ENCODE measurements at places on chromosomes 11 and 22.
A peak's percentile ranks its signal among the peaks of the same experiment; 100 is the strongest.

DNA sequence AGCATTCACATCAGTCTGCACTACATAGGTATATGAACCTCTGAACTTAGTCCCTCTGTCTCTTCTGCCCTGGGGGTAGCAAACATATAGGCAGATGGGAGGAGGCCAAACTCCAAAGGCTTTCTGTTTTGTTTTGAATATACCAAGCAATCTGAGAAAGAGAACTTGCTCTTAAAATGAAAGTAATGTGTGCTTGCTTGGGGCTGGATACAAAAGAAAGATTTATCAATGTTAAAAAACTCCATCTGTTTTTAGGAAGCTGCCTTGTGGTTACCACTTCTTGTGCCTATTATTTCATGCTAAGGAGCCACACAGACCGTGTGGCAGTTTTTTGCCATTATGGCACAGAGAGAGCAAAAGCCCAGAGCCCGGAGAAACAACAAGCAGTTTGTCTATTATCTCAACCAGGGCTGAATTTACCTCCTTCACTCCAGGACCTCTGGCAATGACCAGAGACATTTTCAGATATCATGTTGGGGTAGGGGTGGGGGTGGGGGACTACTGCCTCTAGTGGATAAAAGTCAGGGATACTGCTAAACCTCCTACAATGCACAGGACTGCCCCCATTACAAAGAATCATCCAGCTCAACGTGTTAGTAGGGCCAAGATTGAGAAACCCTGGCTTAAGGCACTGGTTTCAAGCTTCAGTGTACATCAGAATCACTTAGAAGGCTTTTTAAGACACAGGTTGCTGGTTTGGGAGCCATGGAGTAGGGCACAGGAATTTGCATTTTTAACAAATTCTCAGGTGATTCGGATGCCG lies 124.2 kb downstream of the APIP start:
- H3K4me3 ChIP-seq: no peak overlapping the region
- H3K27ac ChIP-seq: no peak overlapping the region
- no peak for DNase-seq
- no peaks in the 10 kb centered on the region for H3K27me3 ChIP-seq
- no peaks in the 10 kb centered on the region for H3K4me1 ChIP-seq

DNA sequence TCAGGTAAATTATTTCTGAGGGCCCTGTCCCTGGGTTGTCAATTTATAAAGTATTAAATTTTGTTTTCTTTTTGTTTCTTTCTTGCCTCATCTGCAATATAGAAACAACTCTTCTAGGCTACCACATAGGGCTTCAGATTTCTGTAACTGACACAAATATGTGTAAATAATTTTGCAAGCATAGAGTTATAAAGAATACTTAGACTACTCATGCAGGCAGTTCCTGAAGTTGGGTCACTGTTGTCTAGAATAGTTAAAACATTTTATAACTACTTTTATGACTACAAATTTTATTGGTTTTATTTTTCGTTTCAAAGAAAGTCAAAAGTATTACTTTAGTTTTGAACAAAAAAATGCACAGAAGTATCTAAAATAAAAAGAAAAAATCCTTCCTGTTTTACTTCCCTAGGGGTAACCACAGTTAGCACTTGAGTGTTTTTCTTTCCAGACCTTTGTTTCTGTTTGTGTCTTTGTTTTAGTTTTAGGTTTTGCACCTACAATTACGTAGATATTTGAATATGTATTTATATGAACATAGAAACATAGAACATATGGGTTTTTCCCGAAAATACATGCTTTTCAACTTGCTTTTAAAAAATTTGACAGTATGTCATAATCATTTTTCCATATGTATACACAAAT lies 12.4 kb upstream of the TMEM123 start:
- no peak overlapping the region for H3K27ac ChIP-seq
- H3K4me3 ChIP-seq: no peak overlapping the region
- no peak for DNase-seq
- H3K36me3 ChIP-seq: no peaks in the 10 kb centered on the region

DNA sequence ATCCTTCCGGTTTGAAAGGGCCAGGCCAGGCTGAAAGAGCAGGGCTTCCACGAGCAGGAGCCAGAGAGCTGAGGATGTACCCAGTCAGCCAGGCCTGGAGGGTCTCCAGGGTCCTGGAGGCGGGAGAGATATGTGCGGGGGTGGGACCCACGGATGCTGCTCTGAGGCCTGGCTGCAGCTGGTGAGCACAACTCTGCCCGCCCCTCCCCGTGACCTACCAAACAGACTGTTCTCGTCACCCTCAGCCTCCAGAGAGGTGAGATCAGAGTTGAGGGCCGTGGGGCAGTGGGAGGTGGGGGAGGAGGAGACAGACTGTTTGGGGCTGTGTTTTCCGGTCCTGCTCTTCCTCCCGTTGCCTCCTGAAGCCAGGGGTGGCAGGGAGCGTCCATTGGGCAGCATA lies 42.2 kb downstream of the TRIOBP start:
- peaks cover 25% of the 10 kb centered on the region for H3K4me1 ChIP-seq
- no peaks in the 10 kb centered on the region for H3K27me3 ChIP-seq
- no peak overlapping the region for H3K4me3 ChIP-seq
- no peaks in the 10 kb centered on the region for H3K36me3 ChIP-seq

GRCh38 chr11:131568318-131568717 lies 197.9 kb downstream of the NTM start:
- no peak overlapping the region for H3K27ac ChIP-seq
- no peaks in the 10 kb centered on the region for H3K36me3 ChIP-seq
- no peak for DNase-seq
- H3K4me3 ChIP-seq: no peak overlapping the region

GRCh38 chr22:39645532-39645931 lies 75.0 kb downstream of the CACNA1I start:
- DNase-seq: no peak
- H3K27ac ChIP-seq: no peak overlapping the region
- H3K4me1 ChIP-seq: no peaks in the 10 kb centered on the region
- no peak overlapping the region for H3K4me3 ChIP-seq
- no peaks in the 10 kb centered on the region for H3K36me3 ChIP-seq
- H3K27me3 ChIP-seq: peaks cover 32% of the 10 kb centered on the region

DNA sequence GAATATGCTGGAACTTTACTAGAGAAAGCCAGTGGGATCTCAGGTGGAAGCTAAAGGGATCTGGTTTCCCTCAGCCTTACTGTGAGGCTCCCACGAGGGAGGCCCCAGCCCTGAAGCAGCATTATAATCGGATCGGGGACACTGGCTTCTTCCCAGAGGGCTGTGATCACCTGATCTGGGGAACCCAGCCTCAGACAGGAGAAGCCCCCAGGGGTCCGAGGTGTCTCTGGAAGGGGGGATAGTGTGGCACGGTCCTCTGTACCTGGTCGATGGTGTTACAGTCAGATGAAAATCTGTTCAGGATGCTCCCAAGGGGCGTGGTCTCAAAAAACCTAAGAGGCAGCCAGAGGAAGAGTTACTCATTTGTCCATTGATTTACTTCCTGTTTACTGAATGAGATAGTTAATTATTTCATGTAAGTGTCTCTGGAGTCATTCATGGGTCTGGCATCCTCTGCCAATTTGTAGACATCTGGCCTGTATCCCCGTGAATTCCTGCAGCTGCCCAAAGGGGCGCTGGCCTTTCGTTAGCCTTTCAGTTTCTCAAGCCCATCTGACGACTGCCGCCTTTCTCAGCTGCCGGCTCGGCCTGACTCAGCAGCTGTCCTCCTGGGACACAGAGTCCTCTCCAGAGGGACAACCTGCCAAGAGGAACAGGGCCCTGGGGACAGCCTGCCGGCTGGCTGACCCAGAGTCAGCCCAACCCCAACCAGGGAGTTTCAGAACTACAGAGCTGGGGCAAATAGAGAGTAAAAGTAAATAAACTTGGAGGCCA lies 17.0 kb upstream of the KCNJ11 start:
- H3K36me3 ChIP-seq: no peaks in the 10 kb centered on the region
- H3K27me3 ChIP-seq: no peaks in the 10 kb centered on the region
- H3K27ac ChIP-seq: no peak overlapping the region
- H3K4me3 ChIP-seq: no peak overlapping the region
- H3K4me1 ChIP-seq: no peaks in the 10 kb centered on the region

- H3K36me3 ChIP-seq: no peaks in the 10 kb centered on the region
- H3K27ac ChIP-seq: peak overlapping the region; percentile 77
- H3K4me3 ChIP-seq: peak overlapping the region; percentile 92
- DNase-seq: no peak
- no peaks in the 10 kb centered on the region for H3K27me3 ChIP-seq
These were observed 480 bp upstream of the MTMR2 start for GRCh38 chr11:95924414-95924760.

DNA sequence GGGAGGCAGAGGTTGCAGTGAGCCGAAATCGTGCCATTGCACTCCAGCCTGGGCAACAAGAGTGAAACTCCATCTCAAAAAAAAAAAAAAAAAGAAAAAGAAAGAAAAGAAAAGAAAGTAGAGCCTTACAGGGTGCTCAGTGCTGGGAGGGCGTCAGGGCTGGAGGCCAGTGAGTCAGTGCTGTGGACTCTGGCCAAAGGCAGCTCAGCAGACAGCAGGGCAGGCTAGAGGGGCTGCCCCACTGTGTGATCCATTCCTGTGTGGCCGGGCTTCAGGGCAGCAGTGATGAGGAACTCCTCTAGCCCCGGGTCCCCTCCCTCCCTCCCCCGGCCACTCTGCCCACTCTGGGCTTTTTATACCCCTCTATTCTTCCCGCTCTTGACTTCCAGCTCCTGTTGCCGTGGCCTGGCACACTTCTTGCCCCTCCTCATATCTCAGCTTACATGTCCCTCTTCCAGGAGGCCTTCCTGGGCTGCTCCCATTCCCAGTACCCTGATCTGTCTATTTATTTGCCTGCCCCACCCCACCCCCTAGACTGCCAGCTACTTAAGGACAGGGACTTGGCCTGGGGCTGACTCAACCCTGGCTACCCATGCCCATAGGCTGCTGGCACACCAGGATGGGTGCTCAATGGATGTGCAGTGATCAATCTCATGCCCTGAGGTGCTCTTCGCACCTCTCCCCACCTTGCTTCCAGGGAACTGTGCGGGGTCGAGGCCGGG lies 10.1 kb downstream of the SYT12 start:
- DNase-seq: no peak
- H3K4me1 ChIP-seq: no peaks in the 10 kb centered on the region
- no peak overlapping the region for H3K4me3 ChIP-seq
- no peak overlapping the region for H3K27ac ChIP-seq

DNA sequence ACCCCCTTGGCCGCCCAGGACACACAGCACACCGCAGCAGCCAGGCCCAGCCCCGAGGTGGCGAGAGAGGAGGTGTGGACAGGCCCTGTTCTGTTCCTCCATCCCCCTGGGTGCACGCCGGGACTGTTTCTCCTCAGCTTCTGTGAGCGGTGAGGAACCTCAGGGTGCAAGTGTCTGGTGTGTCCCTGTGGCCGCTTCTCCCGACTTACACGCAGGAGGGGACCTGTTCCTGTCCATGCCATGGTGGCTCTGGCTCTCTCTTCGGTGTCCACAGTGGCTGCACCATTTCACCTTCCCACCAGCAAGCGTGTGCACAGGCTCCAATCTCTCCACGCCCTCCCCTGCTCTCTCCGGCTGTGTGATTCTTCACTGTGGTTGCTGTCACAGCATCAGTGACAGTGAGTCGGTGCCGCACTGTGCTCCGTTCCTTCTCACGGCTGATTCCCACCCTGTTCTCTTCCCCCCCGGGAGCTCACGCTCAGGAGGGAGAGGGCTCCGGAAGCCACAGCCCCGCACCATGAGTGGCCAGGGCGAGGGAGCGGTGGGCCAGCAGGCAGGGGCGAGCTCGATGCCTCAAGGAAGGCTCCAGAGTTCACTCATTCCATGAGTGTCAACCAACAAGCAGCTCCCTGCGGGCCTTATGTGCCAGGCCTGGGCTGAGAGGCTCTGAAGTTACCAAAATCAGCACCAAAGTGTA lies 18.6 kb upstream of the WNT7B start:
- H3K36me3 ChIP-seq: no peaks in the 10 kb centered on the region
- no peak overlapping the region for H3K4me3 ChIP-seq
- H3K27ac ChIP-seq: peak overlapping the region; percentile 48
- H3K4me1 ChIP-seq: peaks cover 6% of the 10 kb centered on the region
- H3K27me3 ChIP-seq: peaks cover 3% of the 10 kb centered on the region

GRCh38 chr22:50269970-50270665 lies at the start of gene MAPK11:
Gene MAPK11, minus strand, starts transcription at chr22:50270380. Its CDS starts 88 bp downstream, at chr22:50270292.
- no peak for DNase-seq
- no peaks in the 10 kb centered on the region for H3K36me3 ChIP-seq
- peaks cover 59% of the 10 kb centered on the region for H3K27me3 ChIP-seq
- H3K27ac ChIP-seq: no peak within 1 kb of the TSS

DNA sequence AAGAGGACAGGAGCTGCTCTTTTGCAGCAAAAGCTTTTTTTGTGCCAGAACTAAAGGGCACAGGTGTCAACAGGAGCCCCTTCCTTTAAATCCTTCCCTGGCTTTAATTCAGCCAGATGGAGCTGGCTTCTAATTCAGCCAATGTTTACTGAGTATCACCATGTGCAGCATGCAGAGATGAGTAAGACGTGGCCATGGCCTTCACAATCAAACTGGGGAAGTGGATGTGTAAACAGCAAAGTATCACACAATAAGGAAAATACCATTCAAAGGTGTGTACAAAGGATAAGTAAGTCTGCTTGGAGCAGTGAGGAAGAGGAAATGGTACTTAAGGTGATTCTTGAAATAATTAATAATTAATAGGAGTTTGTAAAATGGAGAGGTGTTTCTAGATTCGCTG lies 243.4 kb downstream of the NXPE2 start:
- DNase-seq: no peak
- H3K4me3 ChIP-seq: no peak overlapping the region
- H3K27me3 ChIP-seq: no peaks in the 10 kb centered on the region
- no peaks in the 10 kb centered on the region for H3K36me3 ChIP-seq
- H3K27ac ChIP-seq: no peak overlapping the region

DNA sequence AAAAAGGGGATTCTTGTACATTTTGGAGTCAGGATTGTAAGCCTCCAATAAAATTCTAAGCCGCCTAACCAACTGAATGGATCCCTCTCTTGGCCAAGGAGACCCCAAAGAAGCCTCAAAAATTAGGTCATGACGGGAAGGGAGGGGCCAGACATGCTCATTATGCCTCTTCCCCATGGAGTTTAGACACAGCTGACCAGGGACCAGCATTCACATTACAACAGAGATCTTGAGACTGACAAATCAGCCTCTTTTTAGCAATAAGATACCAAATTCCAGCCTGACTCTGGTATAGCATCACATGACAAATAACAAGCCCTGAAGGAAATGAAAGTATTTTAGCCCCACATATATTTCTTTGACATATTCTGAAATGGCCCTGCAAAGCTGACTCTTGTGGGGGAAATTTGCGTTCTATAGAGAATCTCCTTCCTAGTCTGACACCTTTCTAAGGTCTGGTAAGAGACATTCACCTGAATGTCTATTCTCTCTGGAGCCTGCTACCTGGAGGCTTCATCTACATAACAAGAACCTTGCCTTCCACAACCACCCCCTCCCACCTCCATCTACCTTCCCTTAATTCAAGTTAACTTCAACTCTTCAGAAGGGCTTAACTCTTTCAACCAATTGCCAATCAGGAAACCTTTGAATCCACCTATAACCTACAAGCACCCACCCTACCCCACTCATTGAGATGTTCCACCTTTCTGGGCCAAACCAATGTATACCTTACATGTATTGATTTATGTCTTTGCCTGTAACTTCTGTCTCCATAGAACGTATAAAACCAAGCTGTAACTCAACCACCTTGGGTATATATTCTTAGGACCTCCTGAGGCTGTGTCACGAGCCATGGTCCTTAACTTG lies 10.3 kb downstream of the GAL start:
- H3K4me1 ChIP-seq: peaks cover 8% of the 10 kb centered on the region
- DNase-seq: no peak
- H3K27ac ChIP-seq: no peak overlapping the region
- H3K36me3 ChIP-seq: no peaks in the 10 kb centered on the region
